HepG2 (cell line): ENCODE measurements at places on chromosomes 5 and 9. TPM values are rescaled to one million over a fixed set of nuclear protein-coding genes. Genes with fewer than 3 reads are reported as not detected.

- DNase-seq = no peak
- no peak overlapping the region for H3K27ac ChIP-seq
- no peaks in the 10 kb centered on the region for H3K4me1 ChIP-seq
- H3K36me3 ChIP-seq = no peaks in the 10 kb centered on the region
- no peaks in the 10 kb centered on the region for H3K27me3 ChIP-seq
These were observed 91.8 kb upstream of the TXNDC8 start for GRCh38 chr9:110429453-110429852.

GRCh38 chr5:139667001-139667729, 19.0 kb downstream of the CXXC5 start:
- DNase-seq = no peak
- no peaks in the 10 kb centered on the region for H3K27me3 ChIP-seq
- H3K27ac ChIP-seq = no peak overlapping the region
- peaks cover 9% of the 10 kb centered on the region for H3K36me3 ChIP-seq
- H3K4me1 ChIP-seq = peaks cover 66% of the 10 kb centered on the region

DNA sequence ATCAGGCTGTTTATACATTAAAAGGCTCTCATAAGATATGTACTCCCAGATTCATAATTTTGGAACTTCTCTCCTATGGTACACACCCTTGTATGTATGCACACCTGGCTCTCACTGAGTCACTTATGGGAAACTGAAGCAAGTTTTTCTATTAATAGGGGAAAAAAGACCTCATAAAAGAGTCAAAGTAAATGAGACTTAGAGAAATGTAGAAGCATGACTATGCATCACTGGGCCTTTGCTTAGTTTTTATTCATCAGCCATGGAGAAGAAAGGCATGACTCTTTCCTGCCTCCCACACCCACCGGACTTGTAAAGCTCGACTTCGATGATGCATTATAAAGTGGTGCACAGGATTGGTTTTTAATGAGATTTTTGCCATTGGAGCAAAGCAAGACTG, 28.2 kb downstream of the MTAP start:
- H3K27me3 ChIP-seq = no peaks in the 10 kb centered on the region
- H3K36me3 ChIP-seq = peaks cover 81% of the 10 kb centered on the region
- peaks cover 26% of the 10 kb centered on the region for H3K4me1 ChIP-seq
- no peak overlapping the region for H3K27ac ChIP-seq
- no peak for DNase-seq

GRCh38 chr9:129909851-129910250, 74.6 kb downstream of the USP20 start:
- H3K4me3 ChIP-seq = no peak overlapping the region
- no peak for DNase-seq
- no peak overlapping the region for H3K27ac ChIP-seq
- H3K36me3 ChIP-seq = 0 out of 3 replicates have a peak, but pooled peaks cover 3% of the 10 kb centered on the region

The SOHLH1 gene
- polyA plus RNA-seq = 0.15 and 0.21 TPM in 2 replicates

The IL4 gene
- polyA plus RNA-seq = not detected in 2 replicates
